ENCODE measurements at places on chromosomes 3 and 15.

GRCh38 chr3:29711255-29711771, 430.4 kb downstream of the RBMS3 start:
- DNase-seq = no peak

- DNase-seq = no peak
Observed at GRCh38 chr15:52496776-52497470, 31.8 kb downstream of the MYO5A start.

DNA sequence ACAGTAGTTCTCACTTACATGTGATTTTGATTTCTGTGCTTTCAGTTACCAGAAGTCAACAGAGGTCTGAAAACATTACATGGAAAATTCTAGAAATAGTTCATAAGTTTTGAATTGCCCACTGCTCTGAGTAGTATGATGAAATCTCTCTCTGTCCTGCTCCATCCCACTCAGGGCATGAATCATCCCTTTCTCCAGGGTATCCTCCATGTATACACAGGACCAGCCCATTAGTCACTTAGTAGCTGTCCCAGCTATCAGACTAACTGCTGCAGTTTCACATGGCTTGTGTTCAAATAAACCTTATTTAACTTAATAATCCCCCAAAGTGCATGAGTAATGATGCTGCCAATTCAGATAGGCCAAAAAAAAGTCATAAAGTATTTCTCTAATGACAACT, 38.6 kb downstream of the EPHA3 start:
- DNase-seq = no peak

DNA sequence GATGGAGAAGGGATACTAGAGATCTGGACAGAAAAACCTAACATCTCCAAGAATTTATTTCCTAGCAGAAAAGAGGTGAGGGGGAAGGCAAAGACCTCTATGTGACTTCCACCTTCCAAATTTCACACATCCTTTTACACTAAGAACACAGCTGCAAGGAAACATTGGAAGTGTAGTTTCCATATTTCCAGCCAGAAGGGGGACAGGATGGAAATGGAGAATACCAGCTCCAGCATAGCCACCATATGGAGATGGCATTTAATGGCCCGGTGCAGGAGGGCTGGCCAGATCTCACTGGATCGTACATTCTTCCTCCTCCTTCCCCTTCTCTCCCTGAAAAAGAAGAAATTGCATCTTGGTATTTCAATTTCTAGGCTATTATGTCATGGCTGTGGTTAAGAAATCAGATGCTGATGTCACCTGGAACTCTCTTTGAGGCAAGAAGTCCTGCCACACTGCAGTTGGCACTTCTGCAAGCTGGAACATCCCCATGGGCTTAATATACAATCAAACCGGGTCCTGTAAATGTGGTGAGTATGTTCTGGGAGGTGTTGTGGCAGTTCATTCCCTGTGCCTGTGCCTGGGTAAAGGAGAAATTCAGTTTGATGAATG, 36.9 kb upstream of the TF start:
- no peak for DNase-seq

Data from mesothelial cell of epicardium (in vitro differentiated cells).